ENCODE measurements at places on chromosomes 5 and 9.
A peak's percentile ranks its signal among the peaks of the same experiment; 100 is the strongest.

GRCh38 chr5:3590161-3590966, 5.3 kb upstream of the IRX1 start:
- DNase-seq, result no peak

DNA sequence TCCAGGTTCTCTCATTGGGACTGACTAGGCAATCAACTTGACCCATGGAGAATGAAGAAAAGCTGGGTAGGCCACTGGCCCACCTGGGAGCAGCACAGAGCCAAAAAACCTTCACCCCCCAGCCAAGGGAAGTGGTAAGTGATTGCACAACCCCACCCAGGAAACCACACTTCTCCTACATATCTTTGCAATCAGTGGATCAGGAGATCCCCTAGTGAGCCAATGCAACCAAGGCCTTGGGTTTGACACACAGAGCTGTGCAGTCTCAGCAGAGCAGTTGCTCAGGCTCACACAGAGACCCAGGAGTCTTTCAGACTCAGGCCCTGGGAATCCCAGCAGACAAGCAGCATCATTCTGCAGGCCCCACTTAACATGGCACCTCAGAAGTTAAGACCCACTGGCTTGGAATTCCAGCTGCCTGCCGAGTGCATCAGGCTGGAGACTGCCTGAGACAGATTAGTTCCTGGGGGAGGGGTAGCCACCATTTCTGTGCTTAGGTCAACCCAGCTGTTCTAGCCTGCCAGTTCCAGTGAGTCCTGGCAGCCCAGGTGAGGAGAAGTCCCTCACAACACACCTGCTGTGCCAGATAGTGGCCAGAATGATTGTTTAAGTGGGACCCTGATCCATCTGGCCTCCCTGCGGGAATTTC, 136.4 kb downstream of the SAXO1 start:
- DNase-seq, result no peak

GRCh38 chr9:84858364-84858763, 188.8 kb downstream of the NTRK2 start:
- no peak for DNase-seq

DNA sequence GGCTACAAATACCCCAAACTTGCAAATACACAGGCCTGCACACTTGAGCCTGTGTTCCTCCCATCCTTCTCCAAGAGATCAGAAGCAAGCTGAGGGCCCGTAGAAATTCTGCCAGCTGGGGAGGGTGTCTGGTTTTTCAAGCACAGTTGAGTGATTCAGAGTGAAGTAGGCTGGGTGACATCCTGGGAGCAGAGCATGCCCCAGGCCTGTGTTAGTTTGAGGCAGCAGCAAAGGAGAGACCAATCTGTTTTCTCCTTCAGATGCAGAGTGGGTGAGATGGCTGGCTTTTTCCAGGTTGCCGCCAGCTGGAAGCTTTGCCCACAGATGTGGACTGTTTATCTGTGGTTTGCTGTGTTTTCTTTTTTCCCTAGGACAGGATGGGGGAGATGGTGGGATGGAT, 63.1 kb downstream of the RCL1 start:
- no peak for DNase-seq

DNA sequence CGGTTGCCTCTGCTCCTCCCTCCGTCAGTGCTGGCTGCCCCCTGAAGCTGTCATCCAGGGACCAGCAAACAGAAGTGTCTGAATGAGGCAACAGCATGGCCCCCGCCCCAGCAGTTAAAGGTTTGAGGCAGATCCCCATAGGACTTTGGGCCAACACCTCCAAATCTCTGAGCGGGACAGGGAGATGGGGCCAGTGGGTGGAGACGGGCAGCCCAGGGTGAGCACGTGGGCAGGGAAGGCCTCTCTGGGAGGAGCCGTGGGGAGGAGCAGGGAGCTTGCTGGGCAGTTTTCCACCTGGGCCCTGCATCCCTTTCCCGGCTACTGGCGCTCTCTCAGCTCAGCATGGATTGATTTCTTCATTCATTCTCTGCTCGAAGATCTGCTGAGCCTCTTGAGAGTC, 39.1 kb upstream of the NOTCH1 start:
- no peak for DNase-seq

DNA sequence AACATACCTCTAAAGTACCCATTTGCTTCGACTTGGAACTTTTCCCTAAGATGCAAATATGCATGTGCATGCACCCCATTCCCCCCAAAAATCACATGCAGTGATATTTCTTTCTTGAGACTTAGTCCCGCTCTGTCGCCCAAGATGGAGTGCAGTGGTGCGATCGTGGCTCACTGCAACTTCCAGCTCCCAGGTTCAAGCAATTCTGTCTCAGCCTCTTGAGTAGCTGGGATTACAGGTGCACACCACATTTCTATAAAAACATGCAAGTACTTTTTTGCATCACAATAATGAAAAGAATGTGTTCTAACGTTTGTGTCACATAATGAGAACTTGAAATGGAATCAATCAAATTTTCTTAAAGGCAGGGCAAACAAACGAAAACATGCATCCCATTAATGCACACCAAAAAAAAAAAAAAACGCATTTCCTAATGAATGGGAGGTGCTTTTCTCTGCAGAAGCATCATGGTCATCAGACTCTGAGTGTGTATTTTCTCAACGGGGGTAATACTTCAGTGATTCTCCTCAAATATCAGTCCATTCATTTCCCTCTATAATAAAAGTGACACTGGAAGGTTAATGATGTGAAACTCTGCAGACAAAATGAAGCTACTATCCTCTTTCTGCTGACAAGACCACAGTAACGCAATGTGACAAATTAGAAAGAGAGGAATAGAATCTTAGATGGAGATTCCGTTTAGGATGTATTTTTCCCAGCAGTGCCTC, 389.4 kb downstream of the CTNND2 start:
- no peak for DNase-seq

- DNase-seq, result no peak
Measured at GRCh38 chr5:143314659-143315058, 88.8 kb downstream of the NR3C1 start.

- no peak for DNase-seq
Measured at GRCh38 chr9:135890190-135891026, 16.9 kb downstream of the CAMSAP1 start.

- no peak for DNase-seq
Measured at GRCh38 chr9:135582966-135583687, 21.6 kb downstream of the PAEP start.

- no peak for DNase-seq
Measured at GRCh38 chr5:178083922-178084321, 29.4 kb upstream of the N4BP3 start.

- DNase-seq, result no peak
Measured at GRCh38 chr9:129138476-129139232, 27.4 kb downstream of the PTPA start.

DNA sequence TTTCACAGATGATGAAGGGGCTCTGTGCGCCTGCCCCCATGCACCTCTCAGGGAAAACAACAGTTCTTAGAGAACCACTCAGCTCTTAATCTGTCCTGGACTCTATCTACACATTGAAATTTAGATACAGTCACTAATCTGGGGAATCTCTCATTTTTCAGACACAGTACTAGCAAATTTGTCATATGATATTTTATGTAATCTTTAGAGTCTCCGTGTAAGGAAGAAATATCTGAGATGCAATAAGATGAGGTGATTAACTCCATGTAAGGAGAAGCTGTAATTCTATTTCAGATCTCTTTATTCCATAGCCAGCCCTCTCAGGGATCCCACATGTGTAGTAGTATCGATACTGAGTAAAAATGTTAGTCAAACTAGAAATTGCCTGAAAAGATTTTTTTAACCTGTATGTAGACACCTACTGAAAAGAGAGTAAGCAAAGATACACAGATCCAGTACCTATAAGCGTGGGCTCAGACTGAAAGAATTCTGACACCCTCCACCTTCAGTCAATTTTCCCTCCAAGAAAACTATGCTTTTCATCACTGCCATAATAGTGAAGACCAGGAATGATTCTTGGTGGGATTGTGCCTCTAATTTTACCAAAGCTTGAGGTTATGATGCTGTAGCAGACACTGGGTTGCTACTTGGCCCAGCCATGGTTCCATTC, 279.6 kb upstream of the TMEM161B start:
- DNase-seq, result no peak

DNA sequence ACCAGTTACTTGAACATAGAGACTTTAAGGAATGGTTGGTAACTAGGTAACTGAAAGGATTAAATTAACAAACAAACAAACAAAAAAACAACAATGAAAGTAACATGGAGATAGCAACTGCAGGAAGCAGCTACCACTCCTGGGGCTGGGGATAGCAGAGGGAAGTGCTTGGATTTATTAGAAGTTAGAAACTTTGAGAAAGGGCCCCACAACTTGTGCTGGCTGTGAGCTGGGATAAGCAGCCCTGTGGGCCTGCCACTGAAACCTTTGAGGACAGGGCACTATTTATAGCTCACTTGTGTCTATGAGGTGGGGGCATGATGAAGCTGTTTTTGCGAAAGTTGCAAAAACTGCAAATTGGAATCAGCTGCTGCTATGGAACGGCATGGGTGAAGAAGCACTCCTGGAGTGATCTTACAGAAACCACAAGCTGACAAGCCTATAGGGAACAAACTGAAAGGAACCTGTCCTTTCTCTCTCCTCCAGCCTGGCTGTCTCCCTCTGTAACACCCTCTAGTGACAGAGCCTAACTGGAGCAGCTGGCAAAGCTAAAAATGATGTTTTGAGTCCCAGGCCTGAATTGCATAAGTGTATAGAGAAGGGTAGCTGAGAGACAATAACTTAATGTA, 91.4 kb upstream of the RANBP6 start:
- no peak for DNase-seq

GRCh38 chr5:109690975-109691574, 1.3 kb downstream of the MAN2A1 start:
- peak; percentile 68 for DNase-seq

GRCh38 chr5:88833371-88834130, 49.4 kb downstream of the MEF2C start:
- DNase-seq, result no peak

DNA sequence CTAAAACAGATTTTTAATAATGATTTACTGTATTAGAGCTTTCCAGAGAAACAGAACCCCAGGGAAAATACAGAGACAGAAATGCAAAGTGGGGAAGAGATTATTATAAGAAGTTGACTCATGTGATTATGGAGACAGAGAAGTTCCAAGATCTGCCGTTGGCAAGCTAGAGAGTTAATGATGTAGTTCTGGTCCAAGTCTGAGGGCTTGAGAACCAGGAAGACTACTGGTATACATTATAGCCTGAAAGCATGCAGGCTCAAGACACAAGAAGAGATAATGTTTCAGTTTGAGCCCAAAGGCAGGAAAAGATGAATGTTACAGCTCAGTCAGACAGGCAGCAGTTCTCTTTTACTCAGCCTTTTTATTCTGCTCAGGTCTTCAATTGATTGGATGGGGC, 98.8 kb upstream of the NFIL3 start:
- DNase-seq, result no peak

DNA sequence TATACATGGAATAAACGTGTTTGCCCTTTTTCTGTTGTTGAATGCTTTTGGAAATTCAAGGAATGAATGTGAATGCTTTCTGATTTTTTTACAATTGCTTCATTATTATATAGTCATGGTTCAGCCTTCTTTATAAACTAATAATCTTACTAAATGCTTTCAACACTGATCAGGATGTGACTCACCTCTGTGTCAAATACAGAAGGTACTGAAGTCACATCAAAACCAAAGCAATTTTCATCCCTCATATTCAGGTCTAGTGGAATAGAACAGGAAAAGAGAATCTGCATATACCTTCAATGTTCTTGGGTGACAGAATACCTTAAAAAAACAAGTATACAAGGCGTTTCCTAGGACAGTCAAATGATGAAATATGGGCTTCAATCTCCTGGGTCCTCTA, 170.7 kb downstream of the PDE4D start:
- DNase-seq, result no peak

DNA sequence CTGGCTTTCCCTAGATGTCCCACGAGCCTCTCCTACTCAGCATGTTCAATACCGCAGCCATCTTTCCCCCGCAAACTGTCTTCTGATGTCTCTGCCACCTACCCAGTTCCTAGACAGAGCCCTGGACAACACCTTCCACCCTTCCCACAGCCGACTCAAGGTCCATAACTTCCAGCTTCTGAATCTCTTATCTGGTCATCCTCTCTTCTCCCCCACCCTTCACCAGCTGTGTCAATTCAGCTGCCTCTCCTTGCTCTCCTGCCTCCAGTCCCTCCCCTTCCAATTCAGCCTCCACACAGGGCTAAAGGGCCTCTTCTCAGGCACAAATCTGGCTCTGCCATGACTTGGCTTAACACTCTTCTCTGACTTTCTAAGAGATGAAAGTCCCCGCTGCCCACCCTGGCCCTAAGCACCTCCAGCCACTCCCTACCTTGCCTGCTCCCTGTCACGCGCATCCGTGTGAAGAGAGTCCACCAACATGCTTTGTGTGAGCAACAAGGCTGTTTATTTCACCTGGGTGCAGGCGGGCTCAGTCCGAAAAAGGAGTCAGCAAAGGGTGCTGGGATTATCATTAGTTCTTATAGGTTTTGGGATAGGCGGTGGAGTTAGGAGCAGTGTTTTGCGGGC, 25.2 kb downstream of the AQP7 start:
- no peak for DNase-seq

- DNase-seq, result no peak
Measured at GRCh38 chr5:135141303-135142268, 107.6 kb upstream of the PITX1 start.

- no peak for DNase-seq
Measured at GRCh38 chr5:73587923-73588322, 22.4 kb downstream of the UTP15 start.

- no peak for DNase-seq
Measured at GRCh38 chr5:10331341-10331796, 22.1 kb upstream of the MARCHF6 start.

DNA sequence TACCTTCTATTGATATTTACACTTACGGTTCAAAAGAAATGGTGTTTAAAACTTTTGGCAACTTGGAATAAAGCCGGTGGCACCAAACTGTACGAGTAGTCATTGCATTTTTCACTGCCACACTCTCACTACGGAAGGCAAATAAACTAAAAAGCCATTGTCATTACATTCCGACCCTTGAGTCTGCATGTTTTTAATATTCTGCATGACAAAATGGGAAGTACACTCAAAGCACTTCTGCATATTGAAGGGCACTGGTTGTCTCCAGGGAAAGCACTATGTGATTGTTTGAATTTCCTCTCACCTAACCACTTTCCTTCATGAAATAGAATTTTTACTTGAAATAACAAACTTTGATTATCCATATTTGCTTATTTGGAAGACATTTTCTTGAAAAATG, 426.3 kb downstream of the CETN3 start:
- no peak for DNase-seq

- no peak for DNase-seq
Measured at GRCh38 chr5:158553962-158554336, 545.8 kb downstream of the EBF1 start.

GRCh38 chr5:69030358-69031062, 63.3 kb upstream of the SLC30A5 start:
- no peak for DNase-seq

GRCh38 chr5:14656898-14657297, 7.6 kb upstream of the OTULIN start:
- no peak for DNase-seq

Measured in CD4-positive, alpha-beta T cell treated with Interleukin-12 subunit alpha and Interleukin-12 subunit beta, for 1 hour (primary cell).